Stimulated activated CD4-positive, alpha-beta T cell treated with anti-CD3 and anti-CD28 coated beads, Interleukin-1b, Interleukin-23, amount 100 ng/mL, for 1 hour (primary cell): ENCODE measurements at places on chromosomes 1 and 21.
A peak's percentile ranks its signal among the peaks of the same experiment; 100 is the strongest.

GRCh38 chr1:76856104-76856503, 11.2 kb upstream of the ST6GALNAC5 start:
- no peak for DNase-seq

DNA sequence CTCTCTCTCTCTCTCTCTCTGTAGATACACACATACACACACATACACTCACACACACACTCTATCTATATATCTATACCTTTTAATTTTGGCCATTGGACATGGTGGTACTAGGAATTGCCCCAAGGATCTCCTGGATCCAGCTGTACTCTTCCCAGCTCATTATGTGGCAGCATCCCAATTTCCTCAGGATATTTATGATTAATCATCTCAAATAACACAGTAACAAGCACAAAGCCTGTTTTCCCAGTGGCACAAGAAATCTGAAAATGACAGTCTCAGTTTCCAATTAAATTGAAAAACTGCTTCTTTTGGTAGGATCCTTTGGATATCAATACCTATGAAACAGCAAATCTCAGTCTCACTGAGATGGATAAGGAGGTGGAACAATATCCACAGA, 27.6 kb downstream of the S100A10 start:
- DNase-seq, result no peak

GRCh38 chr1:224411766-224412165, 22.8 kb downstream of the WDR26 start:
- DNase-seq, result no peak

DNA sequence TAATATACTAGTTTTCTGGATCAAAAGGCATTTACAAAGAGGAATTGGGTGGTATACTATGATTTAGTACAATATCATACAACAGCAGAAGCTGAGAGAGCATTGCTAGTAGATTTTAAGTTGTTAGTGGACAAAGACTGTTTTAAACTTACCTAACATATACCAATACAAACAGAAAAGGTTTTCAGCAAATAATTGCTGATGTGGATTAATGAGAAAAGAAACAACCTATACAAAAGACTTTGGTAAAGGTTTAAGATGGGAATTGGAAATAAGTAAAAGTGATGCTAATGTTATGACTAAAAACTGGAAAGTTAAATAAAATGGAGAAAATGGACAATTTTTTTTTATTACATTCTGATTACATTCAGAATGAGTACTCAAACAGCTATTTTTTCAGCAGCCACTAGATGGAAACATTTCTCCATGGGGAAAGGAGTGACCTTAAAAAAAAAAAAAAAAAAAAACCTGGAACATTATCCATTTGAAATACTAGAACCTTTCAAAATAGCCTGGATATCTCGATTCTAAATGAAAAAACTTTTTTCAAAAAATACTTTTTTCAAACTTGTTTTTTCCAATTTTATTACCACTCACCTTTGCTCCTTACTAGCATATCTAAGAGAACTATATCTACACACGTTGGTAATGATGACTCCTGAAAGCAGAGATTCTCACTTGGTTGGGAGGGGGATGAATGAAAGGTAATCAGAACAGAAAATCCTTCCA, 55.4 kb downstream of the EPRS1 start:
- no peak for DNase-seq

- no peak for DNase-seq
These were observed 168.7 kb upstream of the FMN2 start for GRCh38 chr1:239922778-239923522.

DNA sequence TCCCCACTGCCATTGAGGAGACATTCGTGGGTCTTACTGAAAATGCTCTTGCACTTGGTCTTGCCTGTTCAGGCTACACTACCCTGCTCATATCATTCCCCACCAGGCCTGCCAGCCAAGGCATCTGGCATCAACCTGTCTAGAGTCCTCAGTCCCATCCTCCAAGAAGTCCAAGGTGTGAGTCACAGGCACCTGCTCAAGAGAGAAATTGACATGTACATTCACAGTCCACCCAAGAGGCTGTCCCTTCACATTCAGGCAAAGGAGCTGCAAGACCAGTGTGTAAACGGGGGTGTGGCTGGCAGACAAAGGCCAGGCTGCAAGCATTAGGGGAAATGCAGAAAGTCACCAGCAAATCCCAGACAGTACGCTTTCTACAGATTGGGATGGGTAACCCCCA, 13.1 kb upstream of the PLA2G2C start:
- no peak for DNase-seq

DNA sequence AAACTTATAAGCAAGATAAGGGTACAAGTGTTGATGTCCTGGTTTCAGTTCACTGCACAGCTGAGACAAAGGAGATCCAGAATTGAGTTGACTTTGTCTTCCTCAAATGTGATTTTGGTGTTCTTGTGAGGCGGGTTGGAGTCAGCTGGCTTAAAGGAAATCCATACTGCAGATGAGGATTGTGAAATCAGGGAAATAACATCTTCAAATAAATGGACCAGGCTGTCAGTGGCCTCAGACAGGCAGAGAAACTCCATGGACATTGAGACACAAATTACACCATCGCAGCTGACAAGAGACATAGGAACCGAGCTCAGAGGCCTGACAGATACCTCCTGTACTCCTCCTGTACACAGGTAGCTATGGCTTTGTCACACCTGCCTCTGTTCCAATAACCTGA, 27.0 kb upstream of the REG4 start:
- DNase-seq, result no peak

DNA sequence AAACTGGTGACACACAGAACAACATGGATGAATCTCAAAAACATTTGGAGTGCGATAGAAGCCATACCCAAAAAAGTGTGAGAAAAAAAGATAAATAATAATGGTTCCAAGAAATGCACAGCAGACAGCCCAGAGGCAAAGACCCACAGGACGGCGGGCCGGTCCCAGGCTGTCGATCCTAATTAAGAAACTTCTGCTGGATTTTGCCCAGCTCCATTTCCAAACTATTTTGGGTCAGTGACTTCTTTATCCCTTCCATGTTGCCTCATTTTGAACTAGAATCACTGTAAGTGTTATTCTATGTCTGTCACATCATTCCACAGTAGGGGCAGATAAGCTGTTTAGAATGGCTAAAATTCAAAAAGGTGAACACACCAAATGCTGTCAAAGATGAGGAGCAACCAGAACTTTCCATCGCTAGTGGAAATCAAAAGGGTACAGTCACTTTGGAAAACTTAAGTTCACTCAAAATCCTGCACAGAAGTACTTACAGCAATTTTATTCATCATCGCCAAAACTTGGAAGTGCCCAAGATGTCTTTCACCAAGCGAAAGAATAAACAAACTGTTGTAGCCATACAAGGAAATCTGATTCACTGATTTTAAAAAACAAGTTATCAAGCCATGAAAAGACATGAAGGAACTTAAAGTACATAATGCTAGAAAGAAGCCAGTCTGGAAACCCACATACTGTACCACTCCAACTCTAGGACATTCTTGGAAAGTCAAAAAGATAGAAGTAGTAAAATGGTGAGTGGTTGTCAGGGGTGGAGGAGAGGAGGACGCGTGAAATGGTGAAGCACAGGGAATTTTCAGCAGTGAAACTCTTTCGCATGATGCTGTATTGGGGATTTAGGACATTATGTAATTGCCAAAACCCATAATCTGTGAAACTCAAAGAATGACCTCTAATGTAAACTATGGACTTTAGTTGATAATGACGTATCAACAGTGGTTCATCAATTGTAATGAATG, 7.5 kb downstream of the NBPF1 start:
- no peak for DNase-seq

- DNase-seq, result peak; percentile 33
These were observed 50.4 kb downstream of the TENT5C start for GRCh38 chr1:117656202-117656641.

- no peak for DNase-seq
These were observed 45.6 kb upstream of the COA6 start for GRCh38 chr1:234327577-234328164.

GRCh38 chr1:222124602-222125001, 382.7 kb upstream of the DUSP10 start:
- no peak for DNase-seq

- DNase-seq, result no peak
These were observed 10.7 kb downstream of the SPEN start for GRCh38 chr1:15858069-15858670.

- no peak for DNase-seq
These were observed 55.2 kb downstream of the LHX9 start for GRCh38 chr1:197972406-197972805.

DNA sequence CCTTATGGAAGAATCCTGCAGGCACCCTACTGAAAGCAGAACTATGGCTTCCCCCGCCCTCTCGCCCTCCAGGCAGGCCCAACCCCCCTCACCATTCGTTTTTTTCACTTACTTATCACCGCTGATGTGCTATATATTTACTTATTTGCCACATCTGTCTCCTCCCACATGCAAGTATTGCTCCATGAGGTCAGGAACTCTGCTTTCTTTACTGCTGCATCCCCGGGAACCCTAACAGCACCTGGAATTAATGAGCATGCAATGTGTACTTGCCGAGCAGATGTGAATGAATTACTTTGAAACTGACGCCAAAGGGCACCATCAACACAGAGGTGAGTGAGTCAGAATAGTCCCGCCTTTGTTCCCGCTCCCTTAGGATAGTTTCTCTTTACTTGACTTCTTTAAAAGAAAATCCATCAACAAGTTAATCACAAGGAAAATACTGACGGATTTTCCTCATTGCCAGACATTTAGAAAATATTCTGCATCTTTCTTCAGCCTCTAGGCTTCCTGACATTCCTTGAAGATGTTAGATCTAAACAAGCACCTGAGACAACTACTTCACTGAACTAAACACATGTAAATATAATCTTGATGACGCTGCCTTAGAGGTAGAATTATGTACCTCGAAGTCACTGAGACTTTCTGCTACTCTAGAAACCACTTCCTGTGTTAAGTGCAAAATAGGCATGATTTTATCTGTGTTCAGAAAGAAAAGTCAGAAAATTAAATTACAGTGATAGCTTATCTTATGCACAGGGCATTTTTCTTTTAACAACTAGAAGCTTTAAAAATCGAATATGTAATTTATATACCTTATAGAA, 17.5 kb upstream of the RAB4A start:
- no peak for DNase-seq

GRCh38 chr1:17200246-17200645, 4.7 kb upstream of the PADI1 start:
- DNase-seq, result no peak

DNA sequence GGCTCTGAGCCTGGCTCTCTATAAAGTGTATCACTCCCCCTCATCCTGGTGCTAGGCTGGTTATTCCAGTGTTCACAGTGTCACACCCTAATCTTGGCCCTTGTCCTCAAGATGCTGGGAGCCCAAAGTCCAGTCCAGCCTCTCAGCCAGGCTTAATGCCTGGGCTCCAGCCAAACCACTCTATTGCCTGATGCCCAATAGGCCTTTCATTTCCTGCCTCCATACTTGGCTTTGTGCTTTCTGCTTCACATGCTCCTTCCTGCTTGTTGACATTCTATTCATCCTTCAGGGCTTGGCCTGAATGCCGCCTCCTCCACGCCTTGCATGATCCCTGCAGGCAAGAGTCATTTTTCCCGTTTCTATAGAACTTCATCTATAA, 1.7 kb downstream of the KLHDC8A start:
- no peak for DNase-seq

DNA sequence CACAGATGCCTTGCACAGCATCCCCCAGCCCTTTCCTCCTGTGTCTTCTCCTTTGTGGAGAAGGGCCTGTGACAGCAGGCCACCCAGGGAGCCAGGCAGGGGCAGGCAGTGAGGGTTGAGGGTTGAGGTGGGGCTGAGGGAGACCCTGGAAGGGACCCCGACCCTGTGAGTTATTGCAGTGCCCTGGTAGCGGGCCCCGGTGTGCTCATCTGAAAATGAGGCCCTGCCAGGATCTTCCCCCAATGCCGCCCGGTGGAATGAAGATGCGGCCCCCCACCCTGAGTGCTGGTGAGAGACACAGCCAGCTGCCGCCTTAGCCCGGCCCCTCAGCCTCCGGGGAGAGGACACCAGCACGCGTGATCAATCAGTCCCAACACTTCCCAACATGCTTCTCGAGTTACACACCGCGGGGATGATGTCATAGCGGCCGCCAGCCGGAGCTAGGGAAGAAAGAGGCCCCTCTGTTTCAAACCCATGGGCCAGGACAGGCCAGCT, 36.2 kb upstream of the ACTRT2 start:
- DNase-seq, result no peak
